ENCODE measurements at places on chromosomes 3 and 15.

DNA sequence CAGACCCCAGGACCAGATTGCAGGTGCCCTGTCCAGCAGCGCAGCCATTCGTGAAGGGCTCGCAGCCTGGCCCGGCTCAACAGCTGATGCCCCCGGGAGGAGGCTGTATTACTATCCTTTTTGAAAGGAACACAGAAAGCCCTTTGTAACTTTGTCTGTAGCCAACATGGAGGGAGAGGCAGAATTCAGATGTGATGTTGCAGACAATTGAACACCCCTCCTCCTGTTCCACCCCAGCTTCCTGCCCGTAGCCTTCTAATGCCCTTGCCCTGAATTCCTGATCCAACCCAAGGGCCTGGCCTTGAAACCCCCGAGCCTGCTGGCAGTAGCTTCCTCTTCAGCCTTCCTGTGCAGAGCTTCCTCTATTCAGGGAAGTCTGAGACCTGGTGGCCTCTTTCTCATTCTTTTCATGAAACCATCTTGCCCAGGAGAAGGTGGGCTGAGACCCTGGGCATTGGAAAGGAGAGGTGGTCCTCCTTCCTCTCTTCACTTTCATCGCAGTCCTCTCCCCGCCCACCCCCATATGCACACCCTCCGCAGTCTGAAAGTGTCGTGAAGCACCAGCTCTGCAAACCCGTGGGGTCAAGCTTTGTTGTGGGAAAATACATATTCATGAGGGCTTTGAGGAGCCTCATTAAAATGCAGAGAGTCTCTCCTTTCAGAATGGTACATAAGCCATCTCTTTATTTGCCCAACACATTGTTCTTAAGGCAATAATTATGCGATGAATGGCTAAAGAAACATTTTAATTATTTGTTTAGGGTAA, 109.2 kb downstream of the APBA2 start:
- no peak for DNase-seq

- DNase-seq = no peak
Measured at GRCh38 chr15:96347181-96348111, 16.9 kb downstream of the NR2F2 start.

- no peak for DNase-seq
Measured at GRCh38 chr3:124878561-124879336, 8.4 kb downstream of the ITGB5 start.

- DNase-seq = no peak
Measured at GRCh38 chr15:92158426-92158825, 235.3 kb upstream of the ST8SIA2 start.

GRCh38 chr3:102125197-102125993, 276.1 kb downstream of the NFKBIZ start:
- no peak for DNase-seq

- no peak for DNase-seq
Measured at GRCh38 chr3:64836097-64836496, 148.3 kb upstream of the ADAMTS9 start.

DNA sequence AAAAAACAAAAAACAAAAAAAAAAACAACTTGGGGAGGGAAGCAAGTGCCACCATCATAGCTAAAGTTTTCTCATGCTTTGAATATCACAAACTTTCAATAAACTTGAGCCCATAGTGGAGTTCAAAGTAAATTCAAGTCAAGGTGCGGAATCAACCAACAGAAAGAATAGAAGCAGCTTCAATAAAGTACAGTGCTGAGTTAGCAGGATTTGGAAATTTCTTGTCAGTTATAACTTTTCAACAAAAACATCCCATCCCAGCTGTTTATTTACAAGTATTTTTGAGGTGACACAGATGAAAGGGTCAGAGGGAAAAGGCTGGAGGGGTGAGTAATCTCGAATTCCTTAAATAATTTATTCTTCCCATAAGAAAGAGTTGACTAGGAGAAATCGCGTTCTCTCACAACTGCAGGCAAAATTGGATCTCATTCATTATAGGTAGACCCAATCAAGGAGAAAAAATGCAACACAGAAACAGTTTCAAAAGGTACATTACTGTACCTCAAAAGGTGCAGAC, 477.4 kb upstream of the RASGRP1 start:
- DNase-seq = no peak

GRCh38 chr3:150743508-150743907, 19.5 kb downstream of the SIAH2 start:
- DNase-seq = no peak

DNA sequence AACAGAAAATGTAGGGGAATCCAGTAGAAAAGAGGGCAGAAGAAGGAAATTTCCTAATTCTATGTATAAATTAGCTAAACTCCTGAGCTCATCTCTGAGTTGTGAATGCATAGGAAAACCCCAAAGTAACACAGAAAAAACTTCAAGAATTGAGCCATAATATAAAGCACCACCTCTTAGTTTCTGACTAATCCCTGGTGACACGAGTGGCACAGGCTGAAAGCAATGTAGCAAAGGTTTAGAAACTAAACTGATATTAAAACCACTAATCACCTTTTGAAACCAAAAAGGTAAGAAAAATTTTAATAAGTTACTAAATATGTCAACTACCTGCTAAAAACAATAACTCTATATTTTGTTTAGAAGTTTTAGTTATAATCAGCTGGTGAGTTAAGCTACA, 255.6 kb upstream of the NECTIN3 start:
- no peak for DNase-seq

GRCh38 chr15:99604865-99605264, 39.1 kb downstream of the MEF2A start:
- no peak for DNase-seq

GRCh38 chr15:85766001-85766831, 28.5 kb downstream of the KLHL25 start:
- no peak for DNase-seq

DNA sequence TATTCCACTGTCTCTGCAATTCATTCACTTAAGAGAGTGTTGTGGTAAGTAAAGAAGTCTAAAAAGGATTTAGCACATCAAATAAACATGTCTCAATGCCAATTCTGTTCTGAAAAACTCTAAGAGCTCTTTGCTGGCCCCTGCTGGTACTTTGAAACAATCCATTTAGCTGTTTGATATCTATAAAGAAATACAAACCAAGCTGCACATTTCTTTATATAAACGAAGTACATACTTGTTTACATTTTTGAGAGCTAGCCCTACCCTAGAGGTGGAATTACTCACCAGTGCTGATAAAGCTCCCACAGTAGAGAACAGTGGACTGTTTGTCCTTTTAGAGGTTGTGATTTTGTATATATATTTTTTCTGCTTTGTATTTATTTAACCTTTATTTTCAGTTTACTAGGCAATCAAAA, 75.5 kb downstream of the NEDD4 start:
- DNase-seq = peak; percentile 0

- no peak for DNase-seq
Measured at GRCh38 chr3:29143151-29143550, 137.7 kb upstream of the RBMS3 start.

GRCh38 chr3:56459104-56459496, 9.2 kb downstream of the ERC2 start:
- DNase-seq = no peak

GRCh38 chr15:79117442-79118204, 27.0 kb upstream of the RASGRF1 start:
- DNase-seq = no peak

GRCh38 chr3:23740517-23740965, 65.2 kb upstream of the UBE2E1 start:
- DNase-seq = peak; percentile 65

DNA sequence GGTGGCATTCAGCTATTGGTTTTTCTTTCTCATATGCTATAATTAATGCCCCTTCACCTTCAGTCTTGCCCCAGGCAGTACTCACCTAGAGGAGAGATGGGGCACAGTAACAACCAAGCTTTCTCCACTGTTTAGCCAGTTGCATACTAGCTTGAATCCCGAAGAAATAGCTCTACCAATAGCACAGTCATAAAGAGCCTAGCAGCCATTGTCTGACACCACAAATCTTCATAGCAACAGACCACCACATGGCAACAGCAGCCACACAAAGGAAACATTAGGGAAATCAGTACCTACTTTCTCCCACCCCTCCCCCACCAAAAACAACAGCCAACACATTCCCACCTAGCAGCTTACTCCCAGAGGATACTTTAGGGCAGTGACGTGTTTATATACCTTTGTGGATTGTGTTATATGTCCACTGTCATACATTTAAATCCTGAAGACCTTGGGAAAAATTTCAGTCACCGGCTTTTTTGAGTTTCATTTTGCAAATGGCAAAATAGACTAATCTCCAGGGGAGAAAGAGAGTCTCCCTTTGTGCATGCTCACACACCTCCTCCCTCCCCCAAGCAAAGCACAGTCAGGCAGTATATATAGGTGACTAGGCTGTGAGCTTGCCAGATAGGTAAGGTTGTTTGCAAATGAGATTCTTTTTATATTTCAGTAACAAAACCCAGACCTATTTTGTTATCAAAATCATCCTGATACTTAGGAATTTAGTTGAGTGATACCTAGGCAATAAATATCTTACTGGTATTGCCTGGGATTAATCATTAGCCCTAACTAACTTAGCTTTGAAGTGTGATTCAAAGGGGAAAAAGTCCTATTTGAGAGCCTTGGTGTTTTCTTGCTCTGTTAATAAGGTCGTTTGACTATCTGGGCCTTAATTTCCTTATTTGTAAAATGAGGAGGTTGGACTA, 140.6 kb downstream of the RBPMS2 start:
- DNase-seq = peak; percentile 36

GRCh38 chr3:138213398-138214085, 26.4 kb downstream of the ARMC8 start:
- no peak for DNase-seq

GRCh38 chr3:151814588-151814987, 672 bp downstream of the AADAC start:
- no peak for DNase-seq

GRCh38 chr3:188529228-188529627, 375.3 kb downstream of the LPP start:
- no peak for DNase-seq

- no peak for DNase-seq
Measured at GRCh38 chr15:93942269-93942694, 289.1 kb upstream of the MCTP2 start.

DNA sequence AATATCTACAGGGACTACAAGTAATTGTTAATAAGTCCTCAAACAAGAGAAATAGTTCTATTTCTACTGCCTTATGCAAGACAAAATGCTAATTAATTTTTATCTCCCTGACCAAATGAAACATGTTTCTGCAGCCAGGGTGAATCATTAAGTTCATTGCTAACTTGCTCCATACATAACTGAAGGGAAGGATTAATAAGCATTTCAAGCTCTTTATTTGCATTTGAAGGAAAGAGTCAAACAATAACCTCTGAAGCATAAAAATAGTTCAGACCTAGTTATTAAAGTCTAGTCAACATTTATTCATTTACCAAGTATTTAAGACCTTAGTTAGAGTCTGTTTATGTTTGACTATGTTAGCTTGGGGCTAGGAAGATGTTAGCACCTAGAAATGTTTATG, 120.0 kb downstream of the ATP1B3 start:
- no peak for DNase-seq

All from NCI-H146 (cell line).